ENCODE measurements at places on chromosomes 16 and 17.

GRCh38 chr16:65469116-65469515, 347.3 kb upstream of the CDH11 start:
- DNase-seq = no peak

- DNase-seq = no peak
Measured at GRCh38 chr17:74133740-74134139, 69.7 kb upstream of the RPL38 start.

GRCh38 chr16:80938004-80938878, 68.4 kb downstream of the CMC2 start:
- peak; percentile 52 for DNase-seq

- DNase-seq = peak; percentile 89
Measured at GRCh38 chr17:75131278-75132017, at the start of gene NT5C. Gene NT5C (minus strand): TSS chr17:75131742. CDS start chr17:75131707, 35 bp downstream.

- DNase-seq = no peak
Measured at GRCh38 chr17:27569257-27569722, 61.7 kb upstream of the LGALS9 start.

DNA sequence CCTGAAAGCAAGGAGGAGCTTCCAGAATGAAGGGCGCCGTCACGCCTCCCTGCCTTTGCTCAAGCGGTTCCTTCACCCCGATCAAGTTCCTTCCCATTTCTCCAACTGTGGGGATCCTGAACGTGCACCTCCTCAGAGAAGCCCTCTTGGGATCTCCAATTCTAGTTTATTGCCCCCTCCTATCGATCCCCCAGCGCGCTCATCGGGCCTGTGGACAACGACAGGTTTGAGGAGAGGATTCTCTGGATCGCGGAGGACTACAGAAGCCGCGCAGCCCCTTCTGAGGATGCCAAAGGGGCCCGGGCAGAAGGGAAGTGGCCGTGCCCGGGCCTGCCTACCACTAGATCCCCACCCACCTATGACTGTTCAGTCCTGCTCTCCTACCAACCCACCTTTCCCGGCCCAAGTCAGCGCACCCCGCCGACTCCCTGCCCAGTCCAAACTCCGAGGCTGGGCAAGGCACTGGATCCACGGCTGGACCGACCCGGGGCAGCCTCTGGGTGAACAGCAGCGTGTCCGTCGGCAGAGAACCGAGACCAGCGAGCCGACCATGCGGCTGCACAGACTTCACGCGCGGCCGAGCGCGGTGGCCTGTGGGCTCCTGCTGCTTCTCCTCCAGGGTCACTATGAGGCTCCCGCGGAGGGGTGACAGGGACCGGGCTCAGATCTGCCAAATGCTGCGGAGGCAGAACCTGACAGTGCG, 12.8 kb upstream of the CES3 start:
- DNase-seq = peak; percentile 68

GRCh38 chr17:12429116-12429515, 236.6 kb upstream of the MYOCD start:
- DNase-seq = no peak

GRCh38 chr17:9414471-9414870, 161.1 kb downstream of the STX8 start:
- no peak for DNase-seq

GRCh38 chr16:68116256-68116867, 31.2 kb downstream of the NFATC3 start:
- no peak for DNase-seq

DNA sequence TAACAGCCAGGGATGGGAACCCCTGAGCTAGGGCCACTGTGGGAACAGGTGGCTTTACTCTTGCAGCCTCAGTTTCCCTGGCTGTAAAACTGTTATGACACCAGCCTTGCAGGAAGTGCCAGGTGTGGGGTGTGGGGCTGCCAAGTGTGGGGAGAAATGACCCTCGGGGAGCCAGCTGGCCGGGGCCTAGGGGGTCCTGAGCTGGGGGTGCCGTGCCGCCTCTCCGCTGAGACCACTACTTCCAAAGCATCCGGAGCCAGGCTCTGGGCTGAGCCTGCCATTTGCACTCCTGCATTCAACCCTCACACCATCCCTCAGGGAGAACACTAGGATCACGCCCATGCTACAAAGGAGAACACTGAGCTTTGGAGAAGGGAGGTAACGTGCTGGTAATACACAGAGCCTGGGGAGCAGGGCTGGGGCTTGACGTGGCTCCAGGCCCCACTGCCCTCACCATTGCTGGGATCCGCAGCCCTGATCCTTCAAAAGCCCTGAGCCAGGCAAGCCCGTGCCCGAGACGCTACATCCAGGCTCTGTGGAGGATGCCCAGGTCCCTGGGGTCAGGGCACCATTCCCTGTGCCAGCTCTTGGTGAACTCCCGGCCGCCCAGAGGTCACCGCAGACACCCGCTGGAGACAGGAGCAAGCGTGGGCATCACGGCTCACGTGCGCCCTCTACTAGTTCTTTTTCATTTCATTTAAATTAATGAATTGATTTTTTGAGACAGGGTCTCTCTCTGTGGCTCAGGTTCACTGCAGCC, 28.8 kb upstream of the GINS2 start:
- peak; percentile 61 for DNase-seq
